ENCODE measurements at places on chromosomes 11 and 22.

DNA sequence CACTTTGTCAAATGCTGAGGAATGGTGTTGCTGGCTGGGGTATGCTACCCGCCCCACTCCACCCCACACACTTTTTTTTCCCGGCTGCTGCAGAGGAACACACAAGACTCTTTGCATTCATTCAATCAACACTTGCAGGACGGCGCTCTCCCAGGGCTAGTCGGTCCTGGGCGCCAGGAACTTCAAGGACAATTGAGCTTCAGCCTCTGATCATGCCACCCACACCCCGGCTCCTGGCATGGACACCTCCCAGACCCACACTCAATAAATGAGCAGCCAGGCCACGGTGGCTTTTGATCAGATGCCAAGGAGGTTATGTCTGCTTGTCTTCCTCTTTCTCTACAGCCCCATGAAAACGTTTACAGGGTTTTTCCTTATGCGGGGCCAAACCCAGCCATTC, 19.8 kb downstream of the TPST2 start:
- DNase-seq, result no peak

DNA sequence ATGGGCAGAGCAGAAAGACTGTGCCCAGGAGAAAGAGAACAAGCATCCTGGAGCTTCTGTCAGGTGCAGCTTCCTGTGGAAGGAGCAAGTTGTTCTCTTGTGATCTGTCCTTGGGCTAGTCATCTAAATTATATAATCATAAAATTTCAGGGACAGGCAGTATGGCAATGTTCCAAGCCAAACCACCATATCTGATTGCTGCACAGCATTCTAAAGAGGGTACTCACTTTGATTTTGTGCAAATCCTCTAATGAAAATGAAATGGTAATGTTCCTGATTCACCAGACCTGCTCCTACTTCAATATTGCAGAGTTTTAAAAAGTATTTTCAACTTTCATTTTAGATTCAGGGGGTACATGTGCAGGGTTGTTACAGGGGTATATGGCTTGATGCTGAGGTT, at the start of gene PATE2:
TSS of gene PATE2 (minus strand) at position 101 of the 400 bp plus-strand sequence. CDS start at position 46, 55 bp downstream.
- no peak for DNase-seq

GRCh38 chr22:47088480-47089158, 326.2 kb downstream of the TBC1D22A start:
- DNase-seq, result no peak

- no peak for DNase-seq
These were observed 109.6 kb downstream of the SWAP70 start for GRCh38 chr11:9773524-9773923.

- DNase-seq, result no peak
These were observed 8.4 kb upstream of the SLC2A11 start for GRCh38 chr22:23849009-23850006.

DNA sequence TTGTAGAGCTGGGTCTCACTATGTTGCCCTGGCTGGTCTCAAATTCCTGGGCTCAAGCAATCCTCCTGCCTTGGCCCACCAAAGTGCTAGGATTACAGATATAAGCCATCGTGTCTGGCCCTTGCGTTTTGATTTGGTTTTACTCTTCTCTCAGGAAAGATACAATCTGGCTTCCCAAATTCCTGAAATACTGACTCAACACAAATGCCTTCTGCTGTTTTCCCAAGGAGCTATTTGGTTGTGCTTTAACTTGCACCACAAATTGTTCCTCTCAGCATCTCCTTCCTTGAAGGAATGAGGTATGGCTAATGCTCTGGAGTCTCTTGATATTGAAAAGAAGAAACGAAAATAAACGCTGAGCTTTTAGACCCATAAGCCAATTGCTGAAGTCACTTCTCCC, 110.0 kb upstream of the PAX6 start:
- DNase-seq, result no peak

- DNase-seq, result peak; percentile 77
These were observed 70.5 kb downstream of the DKK3 start for GRCh38 chr11:11937957-11938356.

DNA sequence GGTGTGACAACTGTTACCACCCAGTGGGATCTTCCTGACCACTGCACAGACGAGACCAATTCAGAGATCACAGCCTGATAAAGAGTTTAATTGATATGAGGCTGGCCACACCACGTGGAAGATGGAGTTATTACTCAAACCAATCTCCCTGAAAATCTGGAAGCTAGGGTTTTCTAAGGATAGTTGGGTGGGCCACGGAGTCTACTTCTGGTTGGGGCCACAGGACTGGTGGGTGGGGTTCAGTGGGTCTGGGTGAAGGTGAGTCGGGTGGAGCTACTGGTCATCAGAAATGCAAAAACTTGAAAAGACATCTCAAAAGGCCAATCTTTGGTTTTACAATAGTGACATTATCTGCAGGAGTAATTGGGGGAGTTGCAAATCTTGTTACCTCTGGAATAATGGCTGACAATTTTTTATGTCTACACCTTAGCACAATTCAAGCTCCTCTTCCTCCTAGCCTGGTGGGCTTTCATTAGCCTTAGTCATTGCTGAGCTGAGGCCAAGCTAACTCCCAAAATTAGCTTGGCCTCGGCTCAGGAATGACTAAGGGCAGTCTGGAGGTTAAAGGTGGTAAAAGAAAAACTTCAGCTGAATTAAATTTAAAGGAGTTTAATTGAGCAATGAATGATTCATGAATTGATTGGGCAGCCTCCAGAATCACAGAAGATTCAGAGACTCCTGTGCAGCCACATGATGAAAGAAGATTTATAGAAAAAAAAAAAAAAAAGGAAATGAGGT, 13.1 kb downstream of the C11orf96 start:
- no peak for DNase-seq

DNA sequence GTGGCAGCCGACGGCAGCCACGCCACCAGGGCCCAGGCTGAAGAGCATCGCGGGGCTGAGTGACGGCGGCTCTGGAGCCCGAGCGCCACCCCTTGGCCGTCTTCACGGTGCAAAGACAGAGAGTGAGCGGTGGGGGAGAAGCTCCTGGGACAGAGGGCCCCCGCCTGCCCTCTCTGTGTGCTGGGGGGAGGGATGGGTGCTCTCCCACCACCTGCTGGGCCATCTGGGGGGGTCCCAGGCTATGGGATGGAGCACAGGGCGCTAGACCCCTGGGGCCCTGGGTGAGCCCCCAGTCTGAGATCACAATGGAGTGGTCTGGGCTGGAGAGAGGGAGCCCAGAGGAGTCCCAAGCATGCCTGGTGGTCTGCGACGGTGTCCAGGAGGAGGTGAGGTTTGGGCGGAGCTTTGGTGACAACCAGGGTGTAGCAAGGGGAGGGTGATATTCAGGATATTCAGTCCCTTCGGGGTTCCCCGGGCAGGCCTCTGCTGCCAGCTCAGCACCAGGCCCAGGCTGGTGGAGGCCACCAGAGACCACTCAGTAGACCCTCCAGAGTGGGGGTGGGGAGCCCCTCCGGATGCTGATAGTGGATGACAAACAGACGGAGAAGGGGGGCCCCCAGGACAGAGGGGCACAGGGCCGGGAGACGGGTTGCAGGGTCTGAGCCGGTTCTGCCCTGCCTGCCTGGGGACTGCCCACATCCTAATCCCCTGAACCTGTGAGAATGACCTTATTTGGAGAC, 78.1 kb upstream of the PRR5 start:
- no peak for DNase-seq

- DNase-seq, result no peak
These were observed 88.1 kb downstream of the TP53I11 start for GRCh38 chr11:44862558-44863101.

- DNase-seq, result no peak
These were observed 63.1 kb downstream of the MTNR1B start for GRCh38 chr11:93032580-93032979.

DNA sequence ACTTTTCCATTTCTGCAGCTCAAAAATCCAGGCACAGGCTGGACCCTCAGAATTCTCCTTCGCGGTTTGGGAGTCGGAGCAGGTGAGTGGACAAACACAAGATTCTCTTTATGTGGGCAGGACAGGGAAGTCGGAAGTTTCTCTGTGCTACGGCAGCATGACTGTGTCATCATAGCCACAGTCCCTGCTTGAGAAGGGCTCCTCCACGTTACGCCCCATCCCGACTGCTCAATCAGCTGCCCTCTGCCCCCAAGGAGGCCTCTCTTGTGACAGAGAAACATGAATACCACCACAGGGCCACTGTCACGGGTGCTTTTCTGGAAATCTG, 89.0 kb upstream of the SHISAL1 start:
- DNase-seq, result no peak

GRCh38 chr11:37088573-37088910, 490.5 kb upstream of the RAG2 start:
- no peak for DNase-seq

- no peak for DNase-seq
These were observed 81.6 kb downstream of the ZC3H12C start for GRCh38 chr11:110174645-110175310.

DNA sequence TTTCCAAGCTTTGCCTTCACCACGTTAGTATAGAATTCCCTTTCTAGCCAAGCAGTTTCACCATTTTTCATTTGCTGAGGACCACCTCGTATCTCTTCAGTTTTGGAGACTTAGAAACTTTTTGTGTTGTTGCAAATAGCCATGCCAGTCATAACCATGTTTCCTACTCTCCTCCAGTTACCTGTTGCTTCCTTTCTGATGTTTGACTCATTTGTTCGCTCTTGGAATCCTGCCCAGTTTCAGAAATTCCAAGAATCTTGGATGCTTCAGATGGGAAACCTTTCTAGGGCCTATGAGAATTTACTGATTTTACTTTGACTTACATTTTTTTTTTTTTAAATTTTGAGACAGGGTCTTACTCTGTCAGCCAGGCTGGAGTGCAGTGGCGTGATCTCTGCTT, 65.4 kb downstream of the PPP6R3 start:
- DNase-seq, result no peak

DNA sequence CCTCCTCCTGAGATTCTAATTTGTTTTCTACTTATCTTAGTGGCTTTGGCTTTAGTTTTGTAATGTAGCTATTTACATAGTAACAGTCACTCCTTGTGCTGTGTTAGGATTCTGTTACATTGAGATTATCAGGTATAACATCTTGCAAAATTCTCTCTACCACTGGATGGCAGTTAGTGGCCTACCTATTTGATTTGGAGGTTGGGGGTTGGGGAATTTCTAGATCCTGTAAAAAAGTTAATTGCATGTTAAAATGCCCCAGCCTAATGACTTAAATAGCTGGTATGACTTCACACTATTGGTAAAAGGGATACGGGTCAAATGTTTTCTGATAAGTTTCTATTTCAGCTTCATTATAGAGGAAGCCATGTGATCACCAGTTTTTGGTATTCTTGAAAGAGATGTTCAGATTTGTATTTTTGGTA, 2.8 kb downstream of the GRK3 start:
- DNase-seq, result no peak

DNA sequence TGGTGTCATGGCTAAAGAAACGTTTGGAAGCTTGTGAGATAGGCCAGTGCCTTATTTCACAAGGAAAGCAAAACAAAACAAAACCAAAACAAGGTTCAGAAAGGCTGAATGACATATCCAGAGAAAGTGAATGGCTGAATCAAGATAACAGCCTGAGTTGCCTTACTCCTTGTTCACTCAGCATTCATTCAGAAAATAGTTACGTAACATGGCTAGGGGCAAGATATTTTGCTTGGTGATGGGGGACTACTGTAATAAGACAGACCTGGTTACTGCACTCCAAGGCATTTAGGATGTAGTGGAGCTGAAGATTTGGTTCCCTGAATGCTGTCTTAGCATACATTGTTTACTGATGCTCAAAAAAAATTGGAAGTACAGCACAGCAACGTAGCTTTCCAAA, 47.7 kb downstream of the C11orf91 start:
- DNase-seq, result no peak

GRCh38 chr11:79076526-79077115, 364.2 kb downstream of the TENM4 start:
- DNase-seq, result no peak

DNA sequence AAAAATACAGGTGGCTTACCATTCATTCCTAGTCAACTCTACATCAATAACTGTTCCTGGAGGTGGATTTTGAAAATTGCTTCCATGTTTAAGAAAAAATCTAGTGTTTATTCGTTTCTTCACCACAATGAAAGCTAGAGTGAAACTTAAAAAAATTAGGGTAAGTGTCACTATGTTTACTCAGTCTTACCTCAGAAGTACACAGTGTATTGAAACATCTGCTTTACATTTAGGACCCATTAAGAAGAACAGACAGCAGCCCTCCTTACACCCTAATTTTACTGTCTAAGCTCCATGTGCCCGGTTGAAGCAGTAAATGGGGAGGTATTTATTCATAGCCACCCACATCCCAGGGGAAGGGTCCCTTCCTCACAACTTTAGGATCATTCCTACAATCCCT, 51.4 kb downstream of the PIWIL3 start:
- no peak for DNase-seq

DNA sequence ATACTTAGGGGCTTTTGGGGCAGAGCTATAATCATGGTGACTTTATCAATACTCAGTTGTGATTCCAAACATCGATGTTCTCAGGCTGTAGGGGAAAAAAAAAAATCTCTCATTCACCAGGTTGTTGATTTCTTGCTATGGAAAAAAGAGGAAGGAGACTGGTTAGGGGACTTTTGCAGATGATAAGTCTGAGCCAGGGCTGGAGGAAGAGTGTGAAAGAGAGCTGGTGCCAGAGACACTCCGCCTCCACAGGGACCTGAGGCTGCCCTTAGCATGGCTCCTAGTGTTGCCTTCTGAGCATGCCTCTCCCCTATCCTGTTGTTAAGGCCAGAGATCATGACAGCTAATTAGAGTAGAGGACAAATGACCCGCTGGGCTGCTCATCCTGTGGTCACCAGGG, 16.9 kb downstream of the UPB1 start:
- DNase-seq, result no peak

DNA sequence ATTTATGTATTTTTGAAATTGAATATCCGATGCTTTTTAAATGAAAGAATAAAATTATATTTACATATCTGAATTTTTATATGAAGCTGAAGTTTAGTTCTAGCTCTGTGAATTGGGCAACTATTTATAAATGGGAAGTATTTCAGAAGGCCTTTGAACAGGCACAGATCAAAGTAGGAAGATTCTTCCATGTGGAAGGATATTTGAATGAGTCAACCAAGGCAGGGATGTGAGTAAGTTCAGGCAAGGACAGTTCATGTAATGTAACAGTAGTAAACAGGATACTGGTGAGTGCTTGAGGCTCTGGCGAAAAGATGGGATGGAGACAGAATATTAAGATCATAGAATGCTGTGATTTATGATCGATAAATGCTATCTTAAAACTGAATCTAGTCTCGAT, 417.8 kb upstream of the CCDC179 start:
- no peak for DNase-seq

DNA sequence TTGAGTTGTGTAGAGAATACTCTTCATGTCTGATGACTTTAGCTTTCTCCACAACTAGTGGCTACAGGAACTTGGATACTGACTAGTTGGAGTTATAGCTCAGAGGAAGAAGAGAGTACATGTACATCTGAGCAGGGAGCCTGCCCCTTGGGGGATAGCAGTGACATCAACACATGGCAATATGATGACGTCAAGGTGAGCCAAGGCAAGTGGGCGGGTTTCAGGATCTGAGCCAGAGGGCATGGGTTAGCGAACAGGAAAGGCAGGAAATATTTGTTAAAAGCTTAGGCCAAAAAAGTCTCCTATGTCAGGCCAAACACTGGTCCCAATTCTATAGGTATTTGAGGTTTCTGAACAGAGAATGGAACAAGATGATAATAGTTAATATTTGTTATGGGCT, 42.0 kb upstream of the HORMAD2 start:
- no peak for DNase-seq

- no peak for DNase-seq
These were observed 2.2 kb upstream of the GSTT4 start for GRCh38 chr22:24007253-24008021.
